GM04504 (cell line): ENCODE measurements at places on chromosomes 1 and 21.
A peak's percentile ranks its signal among the peaks of the same experiment; 100 is the strongest.

DNA sequence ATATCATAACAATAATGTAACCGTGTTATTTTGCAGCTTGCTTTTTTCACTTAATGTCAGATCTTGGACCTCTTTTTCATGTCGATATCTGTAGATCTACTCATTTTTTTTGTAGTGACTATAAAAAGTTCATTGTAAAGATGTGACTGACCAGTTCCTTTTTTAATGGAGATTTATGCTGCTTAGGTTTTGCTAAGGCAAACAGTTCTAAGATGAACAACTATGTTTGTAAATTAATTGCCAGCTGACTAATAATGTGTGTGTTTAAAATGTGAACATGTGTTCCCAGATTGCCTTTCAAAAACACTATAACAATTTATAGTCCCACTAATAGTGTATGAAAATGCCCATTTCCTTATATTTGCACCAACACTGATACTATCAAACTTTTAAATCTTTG, 18.1 kb upstream of the EPS8L3 start:
- DNase-seq = no peak

DNA sequence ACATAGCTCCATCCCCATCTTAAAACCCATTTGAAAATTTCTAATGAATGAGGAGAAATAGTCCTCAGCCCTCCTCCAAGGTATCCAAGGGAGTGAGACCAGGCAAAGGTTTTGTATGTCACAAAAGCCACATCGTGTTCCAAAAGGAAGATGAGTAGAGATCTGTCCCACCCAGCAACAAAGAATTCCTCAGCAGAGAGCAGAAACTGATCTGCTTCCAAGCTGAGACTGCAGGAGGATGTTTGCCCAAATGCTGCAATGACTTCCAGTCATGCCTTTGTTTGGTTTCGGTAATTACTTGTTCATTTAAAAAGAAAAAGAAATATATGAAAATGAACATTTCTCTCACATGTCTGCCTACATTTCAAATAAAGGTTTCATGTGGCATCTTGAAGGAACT, 186.9 kb downstream of the SETD4 start:
- no peak for DNase-seq

DNA sequence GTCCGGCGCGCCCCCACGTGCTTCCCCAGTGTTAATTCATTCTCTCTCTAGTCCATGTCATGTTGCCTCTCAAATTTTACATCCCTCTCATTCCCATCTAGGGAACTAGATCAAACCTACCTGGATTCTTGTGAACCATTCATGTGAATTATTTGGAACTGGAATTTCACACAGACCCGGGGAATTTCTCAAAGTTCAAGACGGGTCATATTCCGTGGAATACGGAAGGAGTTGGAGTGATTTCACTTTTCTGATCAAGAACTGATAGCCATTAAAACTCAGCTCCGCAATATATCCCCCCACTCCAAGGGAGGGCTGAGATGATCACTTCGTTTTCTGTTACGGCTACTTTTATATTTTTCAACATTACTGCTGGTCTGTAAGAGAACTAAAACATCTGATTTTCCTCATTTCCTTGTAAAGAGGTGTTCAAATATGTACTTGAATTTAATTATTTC, 1.0 kb upstream of the ENO1 start:
- DNase-seq = no peak

DNA sequence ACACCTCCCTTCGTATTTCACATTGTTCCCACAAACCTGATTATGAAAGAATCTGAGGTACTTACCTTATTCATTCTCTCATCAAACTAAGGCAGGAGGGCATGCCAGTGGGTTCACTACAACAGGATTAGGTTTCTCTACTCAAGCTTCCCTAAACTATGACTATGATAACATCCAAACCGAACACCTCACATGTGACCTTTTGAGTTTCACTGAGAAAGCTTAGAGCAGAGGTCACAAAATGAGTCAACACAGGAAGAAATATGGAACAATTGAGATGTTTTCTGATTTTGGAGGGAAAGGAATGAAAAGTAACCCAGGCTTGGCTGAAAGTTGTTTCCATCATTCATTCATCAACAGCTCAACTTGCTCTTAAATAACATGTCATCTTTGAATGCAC, 24.1 kb downstream of the UBR4 start:
- no peak for DNase-seq

DNA sequence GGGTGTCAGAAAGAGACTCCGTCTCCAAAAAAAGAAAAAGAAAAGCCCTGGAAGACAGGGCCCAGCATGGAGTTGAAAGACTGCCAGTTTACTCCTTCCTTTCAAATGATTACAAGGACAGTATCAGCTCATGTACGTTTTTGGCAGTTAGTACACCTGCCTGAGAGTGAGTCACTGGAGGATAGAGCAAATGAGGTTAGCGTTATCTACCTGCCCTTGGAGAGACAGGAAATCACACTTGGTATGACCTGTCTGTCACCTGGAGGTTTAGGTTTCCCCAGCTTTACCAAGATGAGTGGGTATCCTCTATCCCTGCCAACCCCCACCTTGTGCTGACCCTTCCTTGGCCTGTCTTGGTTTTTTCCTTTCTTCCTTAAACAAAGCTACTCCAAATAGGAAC, 96.8 kb upstream of the BMP8A start:
- no peak for DNase-seq

GRCh38 chr1:177937931-177938330, 31.9 kb downstream of the SEC16B start:
- peak; percentile 31 for DNase-seq

- no peak for DNase-seq
Measured at GRCh38 chr1:95408507-95409136, 174.6 kb downstream of the RWDD3 start.

DNA sequence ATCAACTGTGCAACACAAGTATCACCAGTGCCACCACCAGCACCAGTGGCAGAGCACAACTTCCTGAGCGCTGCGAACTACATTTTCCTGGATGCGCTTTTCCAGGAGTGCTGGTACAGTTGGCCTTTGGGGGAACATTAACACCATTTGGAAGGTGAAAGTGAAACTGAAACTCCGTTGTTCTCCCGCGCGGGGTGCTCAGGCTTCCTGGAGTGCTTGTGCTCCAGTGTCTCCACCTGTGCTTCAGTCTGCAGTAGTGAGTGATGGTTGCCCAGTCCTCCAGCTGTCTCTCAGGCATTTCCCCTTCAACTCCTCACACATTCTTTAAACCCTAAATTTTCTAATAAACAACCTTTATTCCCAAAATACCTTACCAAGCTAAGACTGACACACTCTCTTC, 187.8 kb downstream of the LRRIQ3 start:
- DNase-seq = no peak

GRCh38 chr1:219379691-219380090, 206.0 kb downstream of the LYPLAL1 start:
- DNase-seq = no peak

DNA sequence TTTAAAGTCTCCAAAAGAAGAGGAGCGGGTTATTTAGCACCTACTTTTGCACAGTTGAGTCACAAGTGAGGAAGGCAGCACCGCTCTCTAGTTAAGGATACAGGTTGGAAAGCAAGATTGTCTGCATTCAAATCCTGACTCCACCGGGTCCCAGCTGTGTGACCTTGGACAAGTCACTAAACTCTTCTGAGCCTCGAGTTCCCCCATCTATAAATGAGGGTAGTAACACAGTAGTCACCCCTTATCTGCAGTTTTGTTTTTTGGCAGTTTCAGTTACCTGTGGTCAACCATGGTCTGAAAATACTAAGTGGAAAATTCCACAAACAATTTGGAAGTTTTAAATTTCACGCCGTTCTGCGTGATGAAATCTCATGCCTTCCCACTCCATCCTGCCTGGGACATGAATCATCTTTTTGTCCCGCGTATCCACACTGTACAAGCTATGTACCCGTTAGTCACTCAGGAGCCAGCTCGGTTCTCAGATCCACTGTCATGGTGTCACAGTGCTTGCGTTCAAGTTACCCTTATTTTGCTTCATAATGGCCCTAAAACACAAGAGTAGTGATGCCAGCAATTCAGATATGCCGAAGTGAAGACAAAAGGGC, 49.4 kb downstream of the CAPZB start:
- DNase-seq = no peak

DNA sequence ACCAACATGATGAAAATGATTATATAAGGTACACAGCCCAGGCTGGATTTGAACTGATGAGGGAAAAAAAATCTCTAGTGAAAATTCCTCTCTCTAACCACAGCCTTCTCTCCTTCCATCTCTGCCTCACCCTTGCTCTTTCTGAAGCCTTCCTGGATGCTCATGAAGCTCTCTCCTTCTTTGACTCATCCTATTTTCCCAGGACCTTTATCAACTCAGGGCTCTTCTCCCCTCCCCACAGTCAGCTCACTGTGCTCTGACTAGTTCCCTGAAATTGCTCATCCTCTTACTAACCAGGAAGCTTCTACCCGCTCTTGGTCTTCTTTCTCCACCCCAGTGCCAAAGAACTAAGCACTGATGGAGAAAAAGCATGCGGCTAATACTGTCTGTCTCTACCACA, 46.4 kb upstream of the ERG start:
- DNase-seq = no peak

DNA sequence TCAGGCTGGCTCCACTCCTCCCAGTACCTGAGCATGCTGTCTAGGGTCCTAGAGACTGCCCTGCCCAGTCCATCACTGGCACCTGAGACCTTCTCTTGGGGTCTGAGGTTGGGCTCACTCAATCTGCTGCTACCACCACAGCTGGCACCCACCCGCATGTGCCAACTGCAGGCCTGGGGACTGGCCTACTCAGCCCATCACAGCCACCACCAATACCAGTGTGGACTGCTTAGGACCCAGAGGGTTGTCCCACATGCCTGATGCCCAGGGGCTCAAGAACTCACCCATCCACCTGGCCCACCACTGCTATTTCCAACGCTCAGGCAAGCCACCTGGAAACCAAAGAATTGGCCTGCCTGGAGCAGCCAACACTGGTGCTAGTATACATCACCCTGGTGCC, 63.5 kb downstream of the CYP4B1 start:
- no peak for DNase-seq

DNA sequence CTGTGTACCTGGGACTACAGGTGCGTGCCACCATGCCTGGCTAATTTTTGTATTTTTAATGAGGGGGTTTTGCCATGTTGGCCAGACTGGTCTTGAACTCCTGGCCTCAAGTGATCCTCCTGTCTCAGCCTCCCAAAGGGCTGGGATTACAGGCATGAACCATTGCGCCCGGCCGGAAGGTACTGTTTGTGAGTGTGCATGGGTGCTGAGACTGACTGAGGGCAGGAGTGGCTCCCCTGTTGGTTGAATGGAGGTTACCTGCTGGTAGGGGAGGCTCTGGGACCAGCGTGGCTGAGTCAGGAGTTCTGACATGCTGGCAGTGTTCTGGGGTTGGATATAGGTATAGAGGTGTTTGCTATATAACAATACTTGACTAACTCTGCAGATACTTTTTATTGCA, 10.4 kb downstream of the PRMT2 start:
- DNase-seq = no peak

DNA sequence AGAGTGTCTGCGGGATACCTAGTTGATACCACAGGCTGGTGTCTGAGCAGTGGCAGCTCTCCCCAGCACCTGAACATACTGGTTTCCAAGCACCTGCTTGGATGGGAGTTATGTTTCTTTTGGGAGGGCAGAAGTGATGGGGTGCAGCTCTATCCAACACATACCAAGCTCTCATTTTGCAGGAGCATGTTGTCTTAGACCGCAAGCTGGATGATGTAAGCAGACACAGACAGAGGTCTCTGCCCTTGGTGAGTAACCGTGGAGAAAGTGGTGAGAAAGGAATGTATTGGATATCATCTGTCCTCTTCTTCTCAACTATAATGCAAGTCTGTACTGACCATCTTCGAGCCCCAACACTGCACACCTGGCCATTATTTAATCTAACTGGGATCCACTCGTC, 37.4 kb downstream of the ZNF496 start:
- peak; percentile 21 for DNase-seq

DNA sequence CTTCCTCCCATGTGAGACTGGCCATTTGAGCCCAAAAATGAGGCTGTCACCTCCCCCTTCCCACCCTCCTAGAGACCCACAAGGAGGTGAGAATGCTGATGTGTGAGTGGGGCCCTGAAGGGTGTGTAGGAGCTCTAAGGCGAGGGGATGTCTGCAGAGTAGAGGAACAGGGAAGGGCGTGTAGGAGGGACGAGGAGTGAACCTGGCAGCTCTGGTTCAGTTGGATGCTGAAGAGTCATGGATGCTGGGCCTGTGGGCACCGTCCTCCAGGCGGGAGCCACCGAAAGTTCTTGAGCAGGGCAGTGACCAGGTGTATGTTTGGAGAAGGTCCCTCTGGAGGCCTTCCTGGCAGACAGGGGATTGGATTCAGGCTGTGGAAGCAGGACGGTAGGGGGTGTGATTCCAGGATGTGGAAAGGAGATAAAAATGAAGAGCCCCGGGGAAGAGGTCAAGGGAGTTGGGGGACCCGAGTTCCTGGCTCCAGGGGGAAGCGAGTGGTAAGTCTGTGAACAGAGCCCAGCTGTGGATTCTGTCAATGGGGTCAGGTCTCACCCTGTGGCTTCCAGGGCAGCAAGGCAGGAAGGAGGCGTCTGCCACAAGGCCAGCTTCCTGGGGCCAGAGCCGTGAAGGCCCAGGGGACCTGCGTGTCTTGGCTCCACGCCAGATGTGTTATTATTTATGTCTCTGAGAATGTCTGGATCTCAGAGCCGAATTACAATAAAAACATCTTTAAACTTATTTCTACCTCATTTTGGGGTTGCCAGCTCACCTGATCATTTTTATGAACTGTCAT, 7.9 kb downstream of the SAMD11 start:
- DNase-seq = no peak

- DNase-seq = no peak
Measured at GRCh38 chr1:201214461-201214860, 23.8 kb downstream of the IGFN1 start.

GRCh38 chr1:177048314-177049069, 116.0 kb downstream of the ASTN1 start:
- no peak for DNase-seq

- no peak for DNase-seq
Measured at GRCh38 chr1:64196074-64196870, 7.2 kb upstream of the UBE2U start.

DNA sequence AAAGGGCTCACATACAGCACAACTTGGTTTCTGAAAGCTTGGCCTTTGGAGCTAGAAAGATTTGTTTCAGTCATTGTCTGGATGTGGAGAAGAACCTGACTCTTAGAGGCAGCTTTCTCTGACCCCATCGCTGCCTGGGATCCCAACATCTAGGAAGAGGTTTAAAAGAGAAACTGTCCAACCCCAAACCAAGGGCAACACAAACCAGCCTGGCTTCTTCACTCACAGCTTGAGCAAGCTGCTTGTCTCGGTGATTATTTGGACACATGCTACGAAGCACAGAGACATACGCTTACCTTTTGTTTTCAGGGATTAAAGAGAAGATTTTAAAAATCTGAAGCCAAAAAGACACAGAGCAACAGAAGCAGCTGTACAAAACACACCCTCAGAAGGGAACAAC, 109.8 kb downstream of the ETS2 start:
- no peak for DNase-seq
